ENCODE measurements at places on chromosomes 2 and 18. TPM values are rescaled to one million over a fixed set of nuclear protein-coding genes. Genes with fewer than 3 reads are reported as not detected.

CCDC178 gene
- total RNA-seq: not detected

SFXN5 gene
- 17.8 TPM for total RNA-seq

IL36RN gene
- not detected for total RNA-seq

- no peak for DNase-seq
Measured at GRCh38 chr2:106197878-106198277, 3.8 kb upstream of the UXS1 start.

ANKRD30BL gene
- not detected for total RNA-seq
